Aorta (tissue), 5 donors: ENCODE measurements at places on chromosomes 5 and 9.

- peak; percentile 64 for DNase-seq
Measured at GRCh38 chr5:64165500-64166200, at the start of gene RNF180. TSS of gene RNF180 (plus strand) at chr5:64165843. CDS start at chr5:64200808, 34,965 bp downstream.

GRCh38 chr5:137350791-137351190 lies 148.3 kb downstream of the SPOCK1 start:
- no peak for DNase-seq

- no peak for DNase-seq
Measured at GRCh38 chr9:87334366-87334765, 163.3 kb upstream of the DAPK1 start.

GRCh38 chr9:20504930-20505329 lies 117.4 kb downstream of the MLLT3 start:
- no peak for DNase-seq

- DNase-seq, result no peak
Measured at GRCh38 chr9:112621018-112621655, 96.8 kb downstream of the INIP start.

DNA sequence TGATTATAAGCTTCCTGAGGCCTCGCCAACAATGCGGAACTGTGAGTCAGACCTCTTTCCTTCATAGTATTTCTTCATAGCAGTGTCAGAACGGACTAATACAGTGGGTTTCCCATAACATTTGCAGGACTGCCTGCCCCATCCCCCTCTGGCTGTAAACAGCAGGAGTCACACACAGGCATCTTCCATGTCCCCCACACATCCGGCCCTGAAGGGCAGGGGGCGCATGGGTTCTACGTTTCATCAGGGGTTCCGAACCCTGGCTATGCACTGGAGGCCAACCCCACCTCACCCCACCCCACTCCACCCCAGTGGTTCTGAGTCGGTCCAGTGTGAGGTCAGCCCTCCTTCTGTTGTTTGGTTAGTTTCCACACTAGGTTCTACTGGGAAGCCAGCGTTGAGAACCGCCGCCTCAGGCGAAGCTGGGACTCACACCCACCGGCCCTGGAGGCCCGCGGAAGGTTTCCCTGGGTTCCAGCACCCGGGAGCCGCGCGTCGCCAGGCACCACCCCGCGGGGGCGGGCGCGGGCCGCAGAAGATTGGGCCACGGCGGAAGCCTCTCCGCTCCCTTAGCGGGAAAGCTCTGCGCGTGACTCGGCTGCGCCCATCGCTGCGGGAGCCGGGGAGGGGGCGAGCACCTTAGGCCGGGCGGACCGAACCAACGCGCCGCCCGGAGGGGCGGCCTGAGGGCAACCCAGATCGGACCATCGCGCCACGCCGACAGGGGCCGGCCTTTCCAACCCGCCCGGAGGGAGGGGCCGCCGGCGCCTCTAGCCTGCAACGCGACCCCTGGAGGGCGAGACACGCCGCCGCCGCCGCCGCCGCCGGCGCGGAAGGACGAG lies at the start of gene RUSC2:
RUSC2 (plus strand) TSS at position 799 of the 842 bp plus-strand sequence. CDS start 56,411 bp downstream, outside the sequence.
- DNase-seq, result peak; percentile 96
